ENCODE measurements at places on chromosomes 12 and 14. TPM values are rescaled to one million over a fixed set of nuclear protein-coding genes. Genes with fewer than 3 reads are reported as not detected.

The ADAMTS20 gene
- total RNA-seq: not detected

DNA sequence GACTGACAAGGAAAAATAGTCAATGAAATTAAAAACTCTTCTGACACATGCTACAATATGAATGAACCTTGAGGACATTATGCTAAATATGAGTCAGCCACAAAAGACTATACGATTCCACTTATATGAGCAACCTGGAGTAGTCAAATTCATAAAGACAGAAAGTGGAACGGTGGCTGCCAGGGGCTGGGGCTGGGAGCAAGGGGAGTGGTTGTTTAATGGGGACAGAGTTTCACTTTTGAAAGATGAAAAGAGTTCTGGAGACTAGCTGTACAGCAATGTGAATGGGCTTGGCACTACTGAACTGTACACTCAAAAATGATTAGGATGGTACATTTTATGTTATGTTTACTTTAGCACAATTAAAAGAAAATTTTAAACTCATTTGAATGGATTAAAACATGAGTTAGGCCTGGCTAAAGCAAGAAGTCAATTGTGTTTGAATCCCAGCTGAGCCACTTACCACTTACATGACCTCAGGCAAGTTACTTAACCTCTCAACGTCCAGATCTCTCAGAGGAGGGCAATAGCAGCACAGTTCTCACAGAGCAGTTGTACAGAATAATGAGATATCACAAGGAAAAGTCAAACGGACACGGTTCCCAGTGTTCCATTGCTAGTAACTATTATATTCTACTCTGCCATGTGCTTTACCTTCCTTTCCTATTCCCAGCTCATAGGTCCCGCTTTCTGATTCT is 102.5 kb downstream of the SPTSSA start:
- DNase-seq: no peak

The CD163 gene
- total RNA-seq: 1.1 TPM

- no peak for DNase-seq
Measured at GRCh38 chr12:19761463-19761862, 322.2 kb downstream of the AEBP2 start.

DNA sequence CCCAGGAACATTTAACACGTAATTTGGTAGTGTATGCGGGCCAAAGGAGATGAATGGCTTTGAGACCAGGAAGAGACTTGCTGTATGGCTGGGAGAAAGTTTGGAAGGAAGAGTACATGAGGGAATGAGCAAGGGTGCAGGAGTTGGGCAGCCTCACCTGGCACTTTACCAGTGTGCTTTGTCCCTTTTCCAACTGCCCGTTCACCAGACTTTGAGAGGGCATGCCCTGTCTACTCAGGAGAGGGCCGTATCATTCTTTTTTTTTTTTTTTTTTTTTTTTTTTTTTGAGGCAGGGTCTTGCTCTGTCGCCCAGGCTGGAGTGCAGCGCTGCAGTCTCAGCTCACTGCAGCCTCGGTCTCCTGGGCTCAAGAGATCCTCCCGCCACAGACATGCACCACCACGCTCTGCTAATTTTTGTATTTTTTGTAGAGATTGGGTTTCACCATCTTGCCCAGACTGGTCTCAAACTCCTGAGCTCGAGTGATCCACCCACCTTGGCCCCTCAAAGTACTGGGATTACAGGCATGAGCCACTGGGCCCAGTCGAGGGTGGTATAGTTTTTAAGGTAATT is 6.5 kb downstream of the DYNC1H1 start:
- no peak for DNase-seq

DNA sequence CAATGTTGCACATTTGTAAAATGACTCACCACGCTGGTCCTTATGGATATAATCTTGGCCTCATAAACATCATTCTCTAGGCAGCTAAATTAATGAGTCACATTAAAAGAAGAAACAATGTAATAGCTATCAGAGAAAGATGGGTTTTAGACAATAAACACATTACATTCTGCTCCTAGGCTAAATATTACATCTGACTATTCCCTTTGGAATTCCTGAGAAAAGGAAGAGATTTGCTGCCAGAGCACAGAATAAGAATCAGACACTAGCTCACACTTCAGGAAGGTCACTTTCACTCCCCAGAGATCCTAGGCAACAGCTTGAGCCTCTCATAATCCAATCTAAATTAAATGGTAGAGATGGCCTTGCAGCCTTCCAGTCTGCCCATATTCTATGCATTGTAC is 218.2 kb downstream of the PTPRO start:
- DNase-seq: no peak

GRCh38 chr14:68239988-68240771 is 420.6 kb downstream of the RAD51B start:
- no peak for DNase-seq

DNA sequence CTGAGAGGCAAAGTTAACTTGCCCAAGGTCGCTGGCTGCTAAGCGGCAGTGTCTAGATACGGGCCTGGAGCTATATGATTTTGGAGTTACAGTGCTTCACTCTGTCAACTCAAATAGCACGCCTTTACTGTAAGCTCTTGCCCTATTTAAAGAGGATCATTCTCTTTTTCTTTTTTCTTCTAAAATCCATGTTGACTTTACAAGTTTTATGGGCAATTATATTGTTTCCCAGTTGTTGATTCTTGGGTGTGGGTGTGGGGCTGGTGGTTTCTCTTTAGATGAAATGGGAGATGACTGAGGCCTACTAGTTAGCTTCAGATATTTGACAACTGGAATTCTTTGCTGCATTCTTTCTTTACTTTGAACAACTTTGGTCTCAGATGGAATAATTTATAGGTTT is 70.7 kb downstream of the C12orf75 start:
- no peak for DNase-seq

- DNase-seq: no peak
Measured at GRCh38 chr12:14257303-14257733, 108.2 kb upstream of the ATF7IP start.

The LIN7A gene
- not detected for total RNA-seq

DNA sequence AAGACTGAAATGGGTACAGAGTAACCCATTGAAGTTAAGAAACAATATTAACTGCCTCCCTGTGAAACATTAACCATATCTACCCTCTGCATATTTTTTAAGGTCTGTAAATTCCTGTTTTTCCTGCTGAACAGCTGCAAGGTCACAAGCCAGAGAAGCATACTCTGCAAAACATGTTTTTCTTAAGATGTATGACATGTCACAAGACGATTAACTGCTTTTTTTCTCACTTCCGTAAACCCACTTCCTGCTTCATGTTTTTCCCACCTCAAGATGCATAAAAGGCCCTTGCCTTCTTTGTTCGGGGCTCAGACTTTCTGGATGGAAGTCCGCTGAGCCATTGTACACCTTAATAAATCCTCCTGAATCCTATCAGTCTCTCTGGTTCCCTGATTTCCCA is 504.7 kb upstream of the MIS18BP1 start:
- no peak for DNase-seq

The ACSM4 gene
- total RNA-seq: not detected

The GLTP gene
- 21.9 TPM for total RNA-seq

- DNase-seq: no peak
Measured at GRCh38 chr14:22753586-22753985, 12.9 kb upstream of the OXA1L start.

GRCh38 chr14:66395300-66395699 is 90.9 kb upstream of the CCDC196 start:
- DNase-seq: no peak

The APOLD1 gene
- total RNA-seq: 4.7 TPM

GRCh38 chr12:46743456-46743855 is 82.3 kb downstream of the SLC38A4 start:
- no peak for DNase-seq

DNA sequence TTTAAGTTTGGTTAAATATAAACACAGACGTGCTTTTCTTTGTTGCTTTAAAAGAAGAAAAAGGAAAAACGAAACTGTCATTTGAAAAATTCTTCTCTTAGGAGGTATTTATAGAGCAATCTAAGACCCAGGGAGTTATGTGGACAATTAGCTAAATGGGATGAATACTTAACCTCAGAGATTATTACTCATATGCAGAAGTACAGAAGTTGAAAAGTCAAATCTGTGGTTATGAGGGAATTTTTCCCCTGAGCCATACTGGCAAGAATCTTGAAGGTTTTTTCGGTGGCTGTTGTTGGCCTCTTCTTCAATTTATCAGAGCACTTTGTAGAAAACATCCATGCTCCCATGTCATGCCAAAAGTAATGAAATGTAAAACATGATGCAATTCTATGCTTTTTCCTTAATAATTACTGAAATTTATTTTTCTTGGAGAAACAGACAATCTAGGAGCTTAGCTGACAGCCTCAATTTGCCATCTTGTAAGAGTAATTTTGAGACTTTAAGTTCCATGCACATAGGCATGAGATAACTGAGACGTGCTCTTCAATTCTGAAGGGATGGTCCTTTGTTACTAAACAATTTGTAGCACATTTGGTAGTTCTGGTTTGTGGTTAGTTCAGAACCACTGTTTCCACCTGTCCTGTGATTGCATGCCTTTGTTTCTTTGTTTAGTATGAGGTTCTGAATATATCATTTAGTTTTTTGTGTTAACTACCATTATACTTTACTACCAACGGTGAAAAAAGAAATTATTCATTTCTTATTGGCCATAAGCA is 126.6 kb downstream of the BCAT1 start:
- DNase-seq: no peak

The PROX2 gene
- not detected for total RNA-seq

The PPFIA2 gene
- total RNA-seq: not detected

DNA sequence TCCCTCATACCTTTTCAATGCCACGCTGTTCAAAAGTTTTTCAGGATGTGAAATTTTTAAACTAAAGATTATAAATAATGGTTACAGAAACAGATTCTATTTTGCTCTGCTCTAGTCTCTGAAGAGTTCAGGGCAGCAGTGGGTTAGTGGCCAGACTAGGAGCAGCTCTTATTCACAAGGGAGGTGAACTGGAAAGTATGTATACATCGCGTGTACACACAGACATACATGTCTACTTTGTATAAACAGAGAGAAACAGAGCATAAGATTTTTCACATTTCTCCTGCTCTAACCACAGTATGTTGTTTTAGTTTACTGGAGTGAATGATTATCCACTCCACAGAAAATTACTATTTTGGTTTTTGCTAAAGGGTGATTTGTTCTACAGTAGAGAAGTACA is 74.4 kb upstream of the CRY1 start:
- no peak for DNase-seq

The SERPINA12 gene
- total RNA-seq: not detected

- no peak for DNase-seq
Measured at GRCh38 chr12:131040491-131040890, 86.8 kb downstream of the ADGRD1 start.

- DNase-seq: peak; percentile 88
Measured at GRCh38 chr14:50061664-50062437, 54.5 kb downstream of the VCPKMT start.

The AGAP2 gene
- total RNA-seq: 27.6 TPM

The CPNE6 gene
- total RNA-seq: not detected

The DLK1 gene
- total RNA-seq: not detected

The YBX3 gene
- 60.8 TPM for total RNA-seq

- no peak for DNase-seq
Measured at GRCh38 chr12:104480826-104481440, 24.2 kb downstream of the CHST11 start.

GRCh38 chr14:67573228-67574010 is 26.6 kb downstream of the PIGH start:
- no peak for DNase-seq

GRCh38 chr12:52181746-52182145 is 10.1 kb downstream of the KRT80 start:
- DNase-seq: no peak

DNA sequence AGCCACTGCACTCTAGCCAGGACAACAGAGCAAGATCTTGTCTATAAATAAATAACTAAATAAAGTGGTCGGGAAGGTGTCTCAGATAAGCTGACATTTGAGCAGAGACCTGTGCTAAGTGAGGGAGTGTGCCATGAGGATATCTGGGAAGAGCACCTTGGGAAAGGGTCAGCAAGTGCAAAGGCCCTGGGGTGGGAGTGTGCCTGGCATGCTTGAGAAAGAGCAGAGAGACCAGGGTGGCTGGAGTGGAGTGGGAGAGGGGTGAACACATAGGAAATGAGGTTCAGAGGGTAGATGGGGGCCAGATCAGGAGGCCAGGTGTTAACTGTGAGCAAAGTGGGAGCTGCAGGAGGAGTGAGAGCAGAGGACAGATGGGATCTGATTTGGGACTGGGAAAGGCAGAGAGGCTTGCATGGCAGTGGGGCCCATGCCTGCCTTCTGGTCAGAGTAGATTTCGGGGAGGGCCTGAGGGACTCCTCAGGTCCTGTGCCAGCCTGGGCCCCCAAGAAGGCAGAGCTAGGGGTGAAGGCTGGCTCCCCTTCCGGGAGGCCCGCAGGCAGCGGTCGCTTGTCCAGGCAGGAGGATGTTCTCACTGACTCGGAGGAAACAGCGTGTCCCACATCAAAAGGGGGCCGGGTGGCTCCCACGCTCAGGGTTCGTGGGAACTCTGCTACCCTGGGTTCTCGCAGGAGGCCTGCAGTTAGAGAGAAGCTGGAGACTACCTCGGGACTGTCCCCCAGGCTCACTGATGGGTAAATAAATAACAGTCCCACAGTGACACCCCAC is 32.6 kb downstream of the DTX1 start:
- DNase-seq: peak; percentile 19

Data from B cell (primary cell).